Suppressor macrophage (primary cell): ENCODE measurements at places on chromosomes 5 and 9.

- peak; percentile 79 for DNase-seq
Measured at GRCh38 chr9:131799177-131799823, 59.4 kb upstream of the RAPGEF1 start.

DNA sequence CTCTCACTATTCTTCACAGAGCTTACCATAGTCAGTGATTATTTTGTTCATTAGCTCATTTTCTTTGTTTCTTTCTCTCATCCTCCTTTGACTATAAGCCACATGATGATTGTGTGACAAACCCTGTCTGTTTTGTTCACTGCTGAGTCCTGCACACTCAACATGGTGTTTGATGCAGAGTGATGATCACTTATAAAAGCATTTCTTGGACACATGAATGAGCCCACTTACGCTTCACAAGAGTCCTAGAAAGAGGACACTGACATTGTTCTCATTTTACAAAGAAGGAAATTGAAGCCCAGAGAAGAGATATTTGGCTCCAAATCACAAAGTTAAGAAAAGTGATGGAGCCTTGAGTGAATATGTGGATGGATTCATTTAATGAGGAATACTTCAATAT lies 13.4 kb downstream of the ABLIM3 start:
- no peak for DNase-seq

DNA sequence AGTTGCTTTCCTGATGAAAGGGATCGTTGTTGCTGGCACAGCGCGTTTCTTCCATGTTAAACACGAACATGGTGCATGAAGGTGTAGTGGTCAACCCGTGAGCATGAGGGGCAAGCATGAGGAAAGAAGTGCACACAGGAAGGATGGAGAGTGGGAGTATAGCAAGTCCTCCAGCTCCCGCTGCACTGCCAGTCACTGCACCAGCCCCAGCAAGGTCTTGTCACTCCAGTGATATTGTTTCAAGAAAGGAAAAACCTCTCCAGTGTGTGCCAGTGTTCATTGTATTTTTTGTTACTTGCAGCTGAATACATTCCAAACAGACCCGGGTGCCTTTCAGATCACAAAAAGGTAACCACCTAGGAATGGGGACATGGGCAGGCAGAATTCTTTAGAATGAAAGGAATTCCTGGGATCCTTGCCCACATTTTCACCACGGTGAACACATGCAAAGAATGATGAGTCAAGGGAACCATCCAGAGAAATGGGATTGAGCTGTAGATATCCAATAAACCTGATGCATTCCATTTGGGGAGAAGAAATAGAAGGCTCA lies 186.3 kb downstream of the AOPEP start:
- no peak for DNase-seq

DNA sequence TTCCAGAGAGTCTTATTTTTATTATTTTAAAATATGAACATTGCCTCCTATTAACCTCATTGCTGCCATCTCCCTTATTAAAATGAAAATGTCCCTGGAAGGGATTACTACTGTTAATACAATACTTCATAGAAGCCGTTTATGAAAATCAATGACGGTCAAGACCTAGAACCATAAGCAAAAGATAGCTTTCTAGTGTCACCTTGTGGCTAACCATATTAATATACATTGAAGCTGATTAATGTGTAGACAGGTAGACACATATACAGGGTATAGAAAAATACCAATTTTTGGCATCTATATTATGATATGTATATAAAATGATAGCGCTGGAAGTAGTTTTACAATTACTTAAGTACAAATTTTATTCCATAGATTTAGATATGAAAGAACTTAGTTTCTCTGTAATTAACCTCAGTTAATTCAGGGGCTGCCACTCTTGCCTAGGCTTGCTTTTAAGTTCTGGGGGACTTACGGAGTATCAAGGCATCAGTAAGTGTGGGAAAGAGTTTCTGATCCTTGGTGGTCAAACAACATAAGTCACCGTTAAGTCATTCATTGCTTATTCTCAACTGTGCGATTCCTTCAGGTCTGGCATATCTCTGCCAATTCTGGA lies 2.5 kb upstream of the YTHDC2 start:
- peak; percentile 60 for DNase-seq

DNA sequence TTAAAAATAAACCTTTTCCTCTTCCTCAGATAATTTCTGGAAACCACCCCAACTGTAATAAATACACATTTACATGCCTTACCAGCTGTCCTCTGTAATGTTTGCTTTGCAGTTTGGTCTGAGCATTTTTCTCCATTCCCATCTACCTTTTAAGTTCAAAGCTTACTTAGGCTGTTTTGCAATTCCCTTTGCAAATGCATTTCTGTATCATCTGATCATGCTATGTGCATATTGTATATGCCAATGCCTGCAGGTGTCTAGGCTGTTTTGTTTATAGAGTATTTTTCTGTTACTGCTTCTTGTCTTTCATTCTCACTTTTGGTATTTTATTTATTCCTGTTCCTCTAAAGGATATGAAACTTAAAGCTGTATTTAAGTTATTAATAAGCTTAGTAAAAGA lies 86.3 kb downstream of the SLC44A1 start:
- no peak for DNase-seq

DNA sequence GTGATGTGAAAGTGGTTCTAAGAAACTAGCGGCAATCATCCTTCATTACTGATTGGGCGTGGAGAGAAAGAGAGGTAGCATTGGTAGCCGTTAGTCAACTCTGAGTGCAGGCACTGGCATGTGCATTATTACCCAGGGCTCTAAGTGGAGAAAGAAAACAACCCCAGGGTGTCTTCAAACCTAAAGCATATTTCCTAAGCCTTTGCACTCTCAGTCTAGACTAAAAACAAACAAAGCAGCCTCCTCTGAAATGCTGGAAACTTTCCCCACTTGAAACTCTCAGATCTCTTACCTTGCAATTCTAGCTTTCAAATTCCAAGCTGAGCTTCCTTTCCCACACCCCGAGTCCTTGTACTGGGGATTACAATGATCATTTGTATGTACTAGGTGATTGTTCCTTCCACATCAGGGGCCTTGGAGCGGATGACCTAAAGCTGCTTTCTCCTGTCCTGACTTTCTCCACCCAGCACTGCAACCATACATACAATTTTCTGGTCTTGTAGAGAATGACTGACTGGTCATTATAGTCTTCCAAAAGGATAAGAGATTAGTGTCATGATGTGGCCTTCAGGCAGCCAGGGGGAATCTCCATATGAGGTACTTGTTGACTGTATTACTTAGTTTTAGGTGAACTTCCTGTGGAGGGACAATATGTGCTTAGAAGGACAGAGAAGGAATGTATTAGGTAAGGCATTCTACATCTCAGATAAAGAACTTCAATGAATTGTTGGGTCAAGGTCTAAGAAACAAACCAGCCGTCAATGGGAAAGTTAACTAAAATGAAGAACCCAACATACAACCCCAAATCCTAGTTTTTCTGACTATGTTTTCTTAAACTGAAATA lies 98.3 kb upstream of the CDKN2B start:
- no peak for DNase-seq

- DNase-seq, result no peak
Measured at GRCh38 chr5:51099173-51099853, 283.9 kb upstream of the ISL1 start.

- no peak for DNase-seq
Measured at GRCh38 chr5:71973563-71973962, 133.7 kb upstream of the MAP1B start.

DNA sequence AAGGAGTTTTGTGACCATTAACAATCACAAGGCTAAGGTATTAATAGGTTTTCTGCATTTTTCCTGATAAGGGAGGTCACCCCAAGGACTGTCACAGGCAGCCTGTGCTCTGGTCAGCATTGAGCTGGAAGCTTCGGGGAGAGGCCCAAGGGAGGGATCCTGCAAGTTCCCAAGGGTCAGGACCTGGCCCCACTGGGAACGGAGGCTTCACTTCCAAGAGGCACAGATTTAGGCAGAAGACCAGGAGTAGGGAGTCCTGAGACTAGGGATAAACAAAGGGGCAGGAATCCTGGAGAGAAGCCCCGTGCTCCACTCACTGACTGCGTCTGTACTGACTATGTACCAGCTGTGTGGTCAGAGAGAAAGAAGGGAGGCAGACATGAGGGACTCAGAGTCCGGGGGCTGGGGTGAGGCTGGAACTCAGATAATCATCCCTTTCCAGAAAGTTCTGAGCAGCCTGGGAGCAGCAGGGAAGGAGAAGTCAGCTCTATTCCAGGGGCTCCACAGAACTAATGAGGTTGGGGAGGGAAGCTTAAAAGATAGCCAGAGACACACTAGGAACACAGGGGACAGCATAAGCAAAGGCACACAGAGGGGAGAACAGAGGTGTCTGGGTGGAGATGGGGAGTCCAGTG lies 37.8 kb downstream of the B4GALT1 start:
- DNase-seq, result no peak

DNA sequence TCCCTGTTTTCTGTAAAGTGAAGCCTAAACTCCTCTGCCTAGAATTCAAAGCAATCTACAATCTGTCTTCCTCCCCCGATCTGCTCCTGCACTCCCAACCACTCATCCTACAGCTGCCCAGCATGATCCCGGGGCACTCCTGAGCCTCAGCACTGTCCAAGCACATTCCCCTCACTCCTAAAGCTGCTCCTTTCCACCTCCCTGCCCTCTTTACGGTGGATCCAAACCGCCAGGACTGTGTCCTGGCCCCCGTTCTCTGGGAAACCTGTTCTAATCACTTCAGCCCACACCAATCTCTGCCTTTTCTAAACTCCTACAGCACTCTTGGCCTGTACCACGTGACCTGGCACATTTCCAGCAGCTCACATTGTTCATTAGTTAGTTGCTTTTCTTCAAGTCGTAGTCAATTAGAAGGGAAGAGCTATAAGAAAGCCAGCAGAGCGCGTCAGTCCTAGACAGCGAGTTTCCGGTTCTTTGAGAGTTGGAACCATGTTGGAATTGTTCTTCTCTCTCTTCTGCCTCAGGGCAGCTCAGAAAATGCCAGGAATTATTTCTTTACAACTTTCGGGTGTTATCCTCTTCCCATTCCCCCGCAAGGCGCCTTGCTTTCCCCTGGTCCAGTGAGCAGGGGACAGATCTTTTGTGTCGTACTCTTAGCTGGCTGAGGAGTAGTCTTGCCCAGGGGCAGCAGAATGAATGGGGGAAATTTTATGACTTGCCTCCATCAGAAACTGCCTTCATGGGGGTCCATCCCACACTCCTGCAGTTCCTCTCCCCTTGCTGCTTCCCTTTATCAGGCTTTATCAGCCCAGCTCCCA lies 60.7 kb downstream of the NRG2 start:
- DNase-seq, result no peak

GRCh38 chr5:11785771-11786352 lies 118.4 kb downstream of the CTNND2 start:
- DNase-seq, result no peak

DNA sequence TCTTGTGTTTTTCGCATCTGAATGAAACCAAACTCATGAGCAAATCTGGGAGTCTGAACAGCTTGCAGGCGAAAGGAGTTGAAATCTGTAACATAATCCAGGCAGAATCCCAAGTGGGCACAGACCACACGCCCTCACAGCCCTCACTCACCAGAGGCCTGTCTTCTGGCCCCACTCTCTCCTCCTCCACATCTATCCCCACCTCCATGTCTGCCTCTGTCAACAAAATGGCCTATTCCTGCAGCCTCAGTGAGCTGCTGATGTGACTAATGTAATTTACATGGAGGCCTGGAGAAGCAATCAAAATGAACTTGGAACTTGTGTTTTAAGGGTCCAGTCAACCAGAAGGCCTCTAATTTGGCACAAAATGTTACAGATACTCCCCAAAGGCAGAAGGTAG lies 136.6 kb downstream of the GNA14 start:
- no peak for DNase-seq

- no peak for DNase-seq
Measured at GRCh38 chr5:74167206-74167929, 473.2 kb downstream of the ENC1 start.
